ENCODE measurements at places on chromosomes 1 and 21.
A peak's percentile ranks its signal among the peaks of the same experiment; 100 is the strongest.

DNA sequence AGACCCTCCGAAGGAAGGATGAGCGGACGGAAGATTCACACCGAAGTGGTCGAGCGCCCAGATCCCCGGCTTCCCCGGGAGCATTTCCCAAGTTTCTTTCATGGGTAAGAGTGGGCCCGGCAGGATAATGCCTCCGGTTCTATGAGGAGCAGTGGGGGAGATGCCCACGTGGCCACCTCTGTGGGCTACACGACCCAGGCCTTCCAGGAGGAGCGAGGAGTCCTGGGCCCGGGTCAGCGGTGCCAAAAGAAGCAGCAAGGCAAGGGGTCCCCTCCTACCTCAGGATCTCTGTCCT is 7.9 kb upstream of the NBPF11 start:
- DNase-seq, result no peak

GRCh38 chr1:160353223-160353622 is 10.0 kb downstream of the NCSTN start:
- peak; percentile 45 for DNase-seq

DNA sequence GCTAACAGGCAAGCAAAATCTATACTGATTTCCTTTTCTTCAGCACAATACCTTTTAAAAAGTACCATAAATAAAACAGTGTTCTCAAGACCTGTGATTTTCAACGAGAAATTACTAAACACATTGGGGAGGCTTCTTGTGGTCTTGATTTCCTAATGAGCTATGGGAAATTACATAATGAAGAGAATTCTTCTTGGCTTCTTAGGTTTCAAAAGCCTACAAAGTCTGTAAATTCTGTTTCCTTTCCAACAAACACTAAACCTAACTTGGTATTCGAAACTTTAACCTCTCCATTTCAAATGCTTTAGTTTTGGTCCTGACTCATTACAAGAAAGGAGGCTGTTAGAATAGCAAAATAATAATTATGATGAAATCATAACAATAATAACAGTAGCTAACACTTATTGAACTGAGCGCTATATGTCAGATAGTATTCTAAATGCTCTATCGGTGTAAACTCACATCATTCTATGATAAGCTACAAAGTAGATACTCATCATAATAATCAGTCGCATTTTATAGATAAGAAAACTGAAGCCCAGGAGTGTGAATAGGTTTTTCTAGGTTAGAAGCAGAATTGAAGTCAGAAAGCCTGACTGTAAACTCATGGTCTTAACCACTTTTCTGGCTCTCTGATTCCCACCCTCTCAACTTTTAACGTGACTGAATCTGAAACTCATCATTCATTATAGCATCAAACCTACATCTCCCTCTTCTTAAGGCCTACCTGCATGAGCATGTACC is 486.7 kb downstream of the SMYD3 start:
- DNase-seq, result no peak

DNA sequence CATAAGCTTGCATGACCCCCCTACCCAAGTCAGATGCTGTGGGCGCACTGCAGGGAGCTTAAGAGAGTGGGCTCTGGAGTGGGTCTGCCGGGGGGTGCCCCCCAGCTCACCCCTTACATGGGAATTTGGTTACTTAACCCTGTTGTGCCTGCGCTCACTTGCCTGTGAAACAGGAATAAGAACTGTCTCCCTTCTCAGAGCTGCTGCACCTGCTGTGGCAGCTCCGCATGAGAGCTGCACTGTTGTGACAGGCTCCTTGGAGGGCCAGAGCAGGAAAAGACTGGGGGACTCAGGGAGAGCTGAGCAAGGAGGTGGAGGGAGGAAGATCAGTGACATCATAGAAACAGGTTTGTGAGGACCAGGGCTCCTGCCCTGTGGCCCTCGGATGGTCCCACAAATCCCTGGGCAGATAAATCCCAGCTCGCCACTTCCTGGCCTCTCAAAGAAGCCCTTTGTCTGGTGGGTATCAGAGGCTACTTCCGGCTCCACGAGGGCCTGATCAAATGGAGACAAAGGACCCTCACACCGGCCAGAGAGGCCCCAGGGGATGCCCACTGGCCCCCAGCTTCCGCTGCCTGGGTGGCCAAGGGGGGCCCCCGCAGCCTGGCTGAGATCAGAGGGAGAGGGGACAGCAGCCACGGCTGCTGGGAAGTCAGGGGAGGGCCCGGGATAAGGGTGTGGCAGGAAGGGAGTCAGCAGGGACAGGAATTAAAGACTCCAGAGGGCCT is 28.9 kb upstream of the LAPTM5 start:
- DNase-seq, result no peak

All from epithelial cell of esophagus (primary cell).